ENCODE measurements at places on chromosomes 3 and 15. TPM values are rescaled to one million over a fixed set of nuclear protein-coding genes. Genes with fewer than 3 reads are reported as not detected.
A peak's percentile ranks its signal among the peaks of the same experiment; 100 is the strongest.

- DNase-seq, result no peak
Measured at GRCh38 chr15:63524316-63525015, 20.1 kb downstream of the USP3 start.

- DNase-seq, result no peak
Measured at GRCh38 chr3:151478335-151478697, 17.5 kb upstream of the IGSF10 start.

GRCh38 chr3:4885316-4885715, 93.9 kb upstream of the BHLHE40 start:
- DNase-seq, result peak; percentile 25

KLHL24 gene
- total RNA-seq, result 12.5 TPM

DNA sequence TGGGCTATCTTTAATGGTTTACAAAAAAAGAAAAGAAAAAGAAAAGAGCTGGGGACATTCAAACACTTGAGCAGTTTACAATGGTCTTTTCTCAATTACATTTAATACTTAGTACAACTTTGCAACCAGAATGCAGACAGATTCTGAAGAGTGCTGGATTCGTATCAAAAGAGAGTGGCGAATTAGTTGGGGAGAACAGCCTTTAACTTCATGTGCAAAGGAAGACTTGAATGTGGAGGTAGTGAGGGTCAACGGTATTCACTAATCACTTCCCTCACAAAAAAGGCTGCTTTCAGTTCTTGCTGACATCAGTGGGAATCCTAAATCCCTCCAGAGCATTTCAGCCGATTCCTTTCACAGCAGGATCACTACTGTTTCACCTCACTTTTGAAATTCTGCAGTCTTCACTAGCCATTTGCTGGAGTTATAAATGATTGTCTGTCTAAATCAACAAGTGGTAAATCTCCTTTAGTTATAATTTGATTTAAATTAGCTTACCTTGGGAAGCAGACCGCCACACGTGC, 323.0 kb upstream of the SEMA6D start:
- DNase-seq, result no peak

HTD2 gene
- total RNA-seq, result 18.8 TPM

DNA sequence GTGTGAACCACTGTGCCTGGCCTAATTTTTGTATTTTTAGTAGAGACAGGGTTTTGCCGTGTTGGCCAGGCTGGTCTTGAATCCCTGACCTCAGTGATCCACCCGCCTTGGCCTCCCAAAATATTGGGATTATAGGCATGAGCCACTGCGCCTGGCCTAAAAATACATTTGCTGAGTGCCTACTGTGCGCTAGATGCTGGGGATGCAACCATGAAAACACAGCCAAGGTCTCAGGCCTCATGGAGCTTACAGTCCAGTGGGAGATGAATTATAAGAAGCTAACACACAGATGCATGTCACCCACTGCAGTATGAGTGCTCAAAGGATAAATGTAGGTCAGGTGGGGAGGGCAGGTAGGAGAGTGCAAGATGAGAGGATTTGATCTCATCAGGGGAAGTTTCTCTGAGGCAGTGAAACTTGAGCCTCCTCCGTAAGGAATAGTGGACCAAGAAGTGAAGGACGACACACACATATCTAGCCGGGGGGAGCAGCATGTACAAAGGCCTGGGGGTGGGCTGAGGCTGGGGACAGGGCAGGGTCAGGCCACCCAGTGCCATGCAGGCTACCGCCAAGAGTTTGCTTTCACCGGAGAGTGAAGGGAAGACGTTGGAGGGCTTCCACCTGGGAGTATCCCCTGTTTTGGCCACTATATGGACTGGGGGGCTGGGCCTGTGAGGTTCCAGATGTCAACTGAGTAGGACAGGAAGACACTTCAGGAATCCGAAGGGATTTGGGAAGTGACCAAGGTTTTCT, 24.3 kb downstream of the IRAK2 start:
- DNase-seq, result no peak

DNA sequence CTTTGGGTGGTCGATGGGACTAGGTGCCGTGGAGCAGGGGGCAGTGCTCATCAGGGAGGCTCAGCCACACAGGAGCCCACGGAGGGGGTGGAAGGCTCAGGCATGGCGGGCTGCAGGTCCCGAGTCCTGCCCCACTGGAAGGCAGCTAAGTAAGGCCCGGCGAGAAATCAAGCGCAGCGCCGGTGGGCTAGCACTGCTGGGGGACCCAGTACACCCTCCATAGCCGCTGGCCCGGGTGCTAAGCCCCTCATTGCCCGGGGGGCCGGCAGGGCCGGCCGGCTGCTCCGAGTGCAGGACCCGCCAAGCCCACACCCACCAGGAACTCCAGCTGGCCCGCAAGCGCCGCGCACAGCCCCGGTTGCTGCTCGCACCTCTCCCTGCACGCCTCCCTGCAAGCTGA, 19.1 kb downstream of the TP53BP1 start:
- DNase-seq, result no peak

CCRL2 gene
- total RNA-seq, result 0.29 TPM

GRCh38 chr15:98067339-98067738, 106.8 kb downstream of the ARRDC4 start:
- no peak for DNase-seq

DNA sequence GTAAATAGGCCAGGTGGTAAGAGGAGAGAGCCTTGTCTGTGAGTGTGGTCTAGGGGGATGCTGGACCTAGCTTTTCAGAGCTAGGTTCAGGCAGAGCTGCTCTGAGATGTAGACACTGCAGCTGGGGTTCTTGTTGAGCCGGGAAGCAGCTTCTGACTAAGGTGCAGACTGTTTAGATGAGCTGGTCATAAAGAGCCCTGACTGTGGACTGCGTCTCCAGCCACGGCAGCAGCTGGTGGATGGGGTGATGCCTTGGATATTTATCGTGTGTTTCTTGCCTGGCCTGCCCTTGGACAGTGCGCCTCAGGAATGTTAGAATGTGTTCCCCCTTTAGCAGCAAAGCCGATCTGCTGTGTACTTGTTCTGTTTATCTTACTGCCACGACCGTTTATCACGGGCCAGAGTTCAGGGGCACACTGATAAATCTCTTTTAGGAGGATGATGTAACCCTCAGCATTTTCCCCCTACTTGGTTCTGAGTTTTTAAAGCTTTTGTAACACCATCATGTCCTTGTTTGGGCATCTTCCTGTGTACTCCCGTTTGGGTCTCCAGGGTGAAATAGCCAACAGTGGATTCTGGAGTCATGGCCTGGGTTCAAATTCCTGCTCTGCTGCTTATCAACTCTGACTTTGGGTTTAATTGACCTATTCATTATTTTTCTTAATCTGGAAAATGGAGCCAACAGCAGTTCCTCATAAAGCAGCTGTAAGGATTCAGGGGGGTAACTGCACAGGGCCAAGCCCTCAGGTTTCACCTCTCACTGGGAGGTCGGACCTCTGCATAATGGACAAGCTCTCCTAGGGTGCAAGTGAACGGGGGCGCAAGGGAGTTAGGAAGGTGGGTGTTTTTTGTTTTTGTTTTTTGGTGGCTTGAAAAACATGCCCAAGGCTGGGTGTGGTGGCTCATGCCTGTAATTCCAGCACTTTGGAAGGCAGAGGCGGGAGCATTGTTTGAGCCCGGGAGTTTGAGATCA, 51.4 kb downstream of the FLNB start:
- DNase-seq, result peak; percentile 58

GRCh38 chr3:173529062-173529711, 131.6 kb downstream of the NLGN1 start:
- peak; percentile 35 for DNase-seq

GRCh38 chr3:151297429-151297828, 19.1 kb upstream of the P2RY14 start:
- no peak for DNase-seq

GRCh38 chr3:83514130-83514914, 1444.5 kb upstream of the CADM2 start:
- DNase-seq, result peak; percentile 39

- no peak for DNase-seq
Measured at GRCh38 chr3:33541918-33542317, 101.7 kb upstream of the UBP1 start.

All from Daoy (cell line).